ENCODE measurements at places on chromosomes 1 and 21. TPM values are rescaled to one million over a fixed set of nuclear protein-coding genes. Genes with fewer than 3 reads are reported as not detected.

Gene MIGA1
- total RNA-seq: 11.1 TPM

Gene CKS1B
- total RNA-seq: 16.0 TPM

- DNase-seq: no peak
Observed at GRCh38 chr21:42596657-42597056, 56.8 kb upstream of the PDE9A start.

DNA sequence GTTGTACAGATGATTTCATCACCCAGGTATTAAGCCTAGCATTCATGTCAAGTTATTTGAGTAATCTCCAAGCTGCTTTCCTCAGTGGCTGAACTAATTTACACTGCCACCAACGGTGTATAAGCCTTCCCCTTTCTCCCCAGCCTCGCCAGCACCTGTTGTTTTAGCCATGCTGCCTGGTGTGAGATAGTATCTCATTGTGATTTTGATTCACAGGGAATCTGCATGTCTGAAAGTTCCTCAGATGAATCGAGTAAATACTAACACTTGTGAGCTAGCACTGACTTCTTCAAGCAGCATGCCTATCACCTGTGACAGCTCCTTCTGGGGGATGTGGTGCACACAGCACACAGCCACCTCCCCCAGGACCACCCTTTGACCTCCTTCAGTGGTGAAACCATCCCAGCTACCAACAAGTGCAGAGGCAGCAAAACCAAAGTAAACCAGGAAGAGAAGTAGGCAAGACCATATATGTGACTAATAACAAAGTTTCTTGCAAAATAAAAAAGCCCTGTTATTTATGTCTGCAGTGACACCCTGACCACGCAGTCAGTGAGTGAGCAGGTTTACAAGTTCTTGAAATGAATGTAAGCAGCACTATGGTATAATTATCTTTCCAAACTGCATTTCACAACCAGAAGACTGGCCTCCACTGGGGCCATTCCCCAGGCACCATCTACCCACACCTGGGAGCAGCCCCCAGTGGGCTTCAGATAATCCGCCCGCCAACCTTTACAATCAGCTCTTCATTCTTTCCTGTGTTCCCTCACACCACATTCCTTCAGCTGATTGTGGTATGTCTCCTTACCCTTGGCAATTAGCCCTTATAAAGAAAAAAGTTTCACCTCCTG, 173.8 kb downstream of the ETS2 start:
- DNase-seq: no peak

- DNase-seq: no peak
Observed at GRCh38 chr1:183807549-183808168, 2.7 kb downstream of the RGL1 start.

- DNase-seq: no peak
Observed at GRCh38 chr1:14112613-14113012, 412.6 kb downstream of the PRDM2 start.

Data from cardiac septum (tissue), 1 donor.